Sigmoid colon (tissue), 7 donors: ENCODE measurements at places on chromosomes 11 and 22. TPM values are rescaled to one million over a fixed set of nuclear protein-coding genes. Genes with fewer than 3 reads are reported as not detected.

- no peak for DNase-seq
- H3K36me3 ChIP-seq = peaks cover 4% of the 10 kb centered on the region
- no peak overlapping the region for H3K4me3 ChIP-seq
- H3K27me3 ChIP-seq = no peaks in the 10 kb centered on the region
Measured at GRCh38 chr11:94806419-94806818, 38.3 kb downstream of the AMOTL1 start.

DNA sequence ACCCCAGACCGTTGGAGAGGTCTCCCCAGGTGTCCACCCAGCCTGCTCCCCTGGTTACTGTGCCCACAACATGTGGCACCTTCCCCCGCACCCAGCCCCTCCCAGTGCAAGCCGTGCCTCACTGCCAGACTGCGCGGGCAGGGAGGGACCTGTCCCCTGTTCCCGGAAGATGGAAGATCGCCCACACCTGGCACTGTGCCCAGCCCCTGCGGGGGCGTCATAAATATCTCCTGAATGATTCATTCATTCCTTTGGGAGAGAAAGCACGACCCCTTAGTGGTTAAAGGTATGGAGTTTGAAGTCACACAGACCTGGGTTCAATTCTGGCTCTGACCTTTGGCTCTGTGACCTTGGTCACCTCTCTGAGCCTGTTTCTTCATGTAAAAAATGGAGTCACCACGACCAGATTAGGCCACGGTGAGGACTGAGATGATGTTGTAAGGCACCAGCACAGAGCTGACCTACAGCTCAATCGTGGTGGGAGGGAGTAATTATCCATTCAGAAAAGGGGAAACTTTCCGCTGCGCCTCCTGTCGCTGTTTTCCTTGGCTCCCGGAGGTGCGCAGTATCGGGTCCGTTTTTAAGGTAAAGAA is 497 bp upstream of the SYT12 start:
- peak overlapping the region; percentile 44 for H3K4me3 ChIP-seq
- no peak for DNase-seq
- H3K27me3 ChIP-seq = peaks cover 40% of the 10 kb centered on the region
- H3K36me3 ChIP-seq = no peaks in the 10 kb centered on the region

DNA sequence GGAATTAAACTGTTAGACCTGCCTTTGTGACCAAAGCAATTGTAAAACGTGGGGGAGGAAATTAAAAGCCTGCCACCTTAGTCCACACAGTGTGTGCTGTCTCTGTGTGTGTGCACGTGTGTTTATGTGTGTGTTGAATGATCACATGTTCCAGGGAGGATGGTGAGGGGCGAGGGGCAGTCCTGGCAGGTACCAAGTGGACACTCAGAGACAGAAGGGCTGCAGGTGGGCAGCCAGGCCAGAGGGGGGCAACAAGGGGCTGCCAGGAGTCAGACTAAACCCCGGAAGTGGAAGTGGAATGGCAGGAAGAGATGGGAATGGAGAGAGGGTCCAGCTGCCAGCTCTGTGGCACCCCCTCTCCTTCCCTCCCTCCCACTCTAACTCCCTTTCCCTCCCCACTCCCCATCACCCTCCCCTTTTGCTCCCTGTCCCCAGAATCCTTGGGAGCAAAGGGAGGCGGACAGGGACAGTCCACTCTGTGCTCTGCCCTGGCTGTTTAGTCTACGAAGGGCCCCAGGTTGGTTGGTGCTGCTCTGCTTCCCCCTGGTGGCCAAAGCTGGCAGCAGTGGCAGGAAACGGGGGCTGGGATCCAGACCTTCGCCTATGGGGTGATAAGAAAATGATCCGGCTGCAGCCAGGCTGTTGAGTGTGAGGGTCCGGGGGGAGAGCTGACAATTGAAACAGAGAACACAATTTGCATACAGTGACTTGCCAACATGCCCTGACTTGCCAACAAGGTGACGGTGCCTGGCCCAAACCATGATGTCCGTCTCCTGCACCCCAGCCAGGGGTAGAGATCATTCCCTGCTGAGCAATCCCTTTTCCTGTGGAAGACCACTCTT is 24.4 kb downstream of the P2RY2 start:
- H3K27ac ChIP-seq = no peak overlapping the region
- no peaks in the 10 kb centered on the region for H3K36me3 ChIP-seq
- H3K4me1 ChIP-seq = no peaks in the 10 kb centered on the region
- H3K27me3 ChIP-seq = no peaks in the 10 kb centered on the region

DNA sequence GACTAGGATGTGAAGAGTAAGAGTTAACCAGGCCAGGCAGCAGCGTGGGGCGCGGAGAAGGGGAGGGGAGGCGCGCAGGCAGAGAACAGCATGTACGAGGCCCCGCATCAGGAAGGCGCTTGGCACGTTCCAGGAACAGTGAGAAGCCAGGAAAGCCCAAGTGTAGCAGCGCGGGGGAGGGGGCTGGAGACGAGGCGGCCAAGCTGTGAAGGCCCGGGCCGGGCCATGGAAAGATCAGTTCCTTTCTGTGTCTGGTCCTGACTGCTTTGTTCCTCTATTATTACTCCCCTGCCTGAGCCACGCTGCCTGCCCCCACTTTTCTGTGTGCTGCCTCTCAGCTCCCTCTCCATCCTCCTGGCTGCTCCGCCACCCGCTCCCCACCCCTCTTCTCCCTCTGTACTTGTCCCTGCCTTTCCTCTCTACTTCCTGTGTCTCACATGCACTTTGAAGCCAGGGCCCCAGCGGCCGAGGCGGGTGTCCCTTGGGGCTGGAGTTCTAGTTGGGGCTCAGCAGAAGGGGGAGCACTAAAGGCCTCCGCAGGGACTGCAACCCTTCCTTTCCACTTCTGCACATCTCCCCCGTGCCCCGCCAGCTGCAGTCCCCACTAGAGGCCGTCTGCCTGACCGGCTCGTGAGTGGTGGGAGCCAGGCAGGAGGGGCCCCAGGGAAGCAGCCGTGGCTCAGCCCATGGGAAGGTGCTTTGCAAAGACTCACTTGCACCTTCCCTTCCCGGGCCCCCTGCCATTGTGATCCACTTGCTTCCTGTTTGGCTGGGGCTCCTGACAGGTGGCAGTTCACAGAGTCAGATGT is 63.7 kb downstream of the PRDM11 start:
- H3K36me3 ChIP-seq = peaks cover 20% of the 10 kb centered on the region
- peak overlapping the region; percentile 87 for H3K27ac ChIP-seq
- H3K4me1 ChIP-seq = peaks cover 46% of the 10 kb centered on the region
- H3K27me3 ChIP-seq = no peaks in the 10 kb centered on the region

DNA sequence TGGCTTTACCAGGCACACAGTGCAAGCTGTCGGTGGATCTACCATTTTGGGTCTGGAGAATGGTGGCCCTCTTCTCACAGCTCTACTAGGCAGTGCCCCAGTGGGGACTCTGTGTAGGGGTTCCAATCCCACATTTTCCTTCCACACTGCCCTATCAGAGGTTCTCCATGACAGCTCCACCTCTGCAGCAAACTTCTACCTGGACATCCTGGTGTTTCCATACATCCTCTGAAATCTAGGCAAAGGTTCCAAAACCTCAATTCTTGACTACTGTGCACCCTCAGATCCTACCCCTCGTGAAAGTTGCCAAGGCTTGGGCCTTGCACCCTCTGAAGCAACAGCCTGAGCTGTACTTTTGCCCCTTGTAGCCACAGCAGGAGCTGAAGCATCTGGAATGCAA is 108.1 kb downstream of the SOX6 start:
- no peaks in the 10 kb centered on the region for H3K27me3 ChIP-seq
- H3K4me3 ChIP-seq = no peak overlapping the region
- H3K27ac ChIP-seq = no peak overlapping the region
- H3K4me1 ChIP-seq = no peaks in the 10 kb centered on the region
- H3K36me3 ChIP-seq = no peaks in the 10 kb centered on the region
- peak; percentile 46 for DNase-seq

- no peaks in the 10 kb centered on the region for H3K4me1 ChIP-seq
- H3K27me3 ChIP-seq = no peaks in the 10 kb centered on the region
- H3K4me3 ChIP-seq = no peak overlapping the region
- no peak overlapping the region for H3K27ac ChIP-seq
- no peak for DNase-seq
- H3K36me3 ChIP-seq = no peaks in the 10 kb centered on the region
Measured at GRCh38 chr11:76287227-76287626, 80.9 kb upstream of the WNT11 start.

GRCh38 chr22:30773919-30774318 is 79.2 kb downstream of the OSBP2 start:
- DNase-seq = no peak
- H3K27ac ChIP-seq = no peak overlapping the region
- no peaks in the 10 kb centered on the region for H3K27me3 ChIP-seq
- no peaks in the 10 kb centered on the region for H3K36me3 ChIP-seq
- no peaks in the 10 kb centered on the region for H3K4me1 ChIP-seq

GRCh38 chr11:24705474-24705873 is 208.6 kb downstream of the LUZP2 start:
- no peaks in the 10 kb centered on the region for H3K36me3 ChIP-seq
- DNase-seq = no peak
- H3K27ac ChIP-seq = no peak overlapping the region
- H3K4me1 ChIP-seq = no peaks in the 10 kb centered on the region
- no peaks in the 10 kb centered on the region for H3K27me3 ChIP-seq
- no peak overlapping the region for H3K4me3 ChIP-seq

GRCh38 chr22:29031227-29032011 is 30.2 kb downstream of the C22orf31 start:
- H3K4me1 ChIP-seq = peaks cover 31% of the 10 kb centered on the region
- no peaks in the 10 kb centered on the region for H3K36me3 ChIP-seq
- peak overlapping the region; percentile 30 for H3K4me3 ChIP-seq
- no peaks in the 10 kb centered on the region for H3K27me3 ChIP-seq
- H3K27ac ChIP-seq = peak overlapping the region; percentile 84

GRCh38 chr11:74671520-74672196 is 59.6 kb downstream of the CHRDL2 start:
- no peaks in the 10 kb centered on the region for H3K36me3 ChIP-seq
- DNase-seq = no peak
- peak overlapping the region; percentile 87 for H3K27ac ChIP-seq
- no peaks in the 10 kb centered on the region for H3K27me3 ChIP-seq
- H3K4me1 ChIP-seq = peaks cover 3% of the 10 kb centered on the region
- no peak overlapping the region for H3K4me3 ChIP-seq

DNA sequence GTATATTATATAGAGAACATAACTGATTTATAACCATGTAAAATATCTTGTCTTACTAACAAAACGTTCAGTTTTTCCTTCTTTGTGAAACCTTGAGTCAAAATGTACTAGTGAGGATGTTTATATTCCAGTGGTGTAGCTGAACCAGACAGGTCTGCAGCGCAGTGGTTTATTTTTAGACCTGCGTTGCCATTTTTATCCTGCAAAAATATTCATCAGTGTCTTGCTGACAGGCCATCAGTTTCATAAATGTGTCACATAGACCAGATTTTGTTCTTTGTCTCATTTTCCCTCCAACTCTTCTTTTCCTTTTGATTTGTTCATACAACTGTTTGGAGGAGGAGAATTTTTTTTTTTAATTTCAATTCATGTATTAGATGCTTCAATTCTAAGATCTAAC is 43.1 kb downstream of the HSD17B12 start:
- H3K4me3 ChIP-seq = no peak overlapping the region
- H3K27me3 ChIP-seq = no peaks in the 10 kb centered on the region
- DNase-seq = no peak
- no peak overlapping the region for H3K27ac ChIP-seq
- H3K4me1 ChIP-seq = no peaks in the 10 kb centered on the region

DNA sequence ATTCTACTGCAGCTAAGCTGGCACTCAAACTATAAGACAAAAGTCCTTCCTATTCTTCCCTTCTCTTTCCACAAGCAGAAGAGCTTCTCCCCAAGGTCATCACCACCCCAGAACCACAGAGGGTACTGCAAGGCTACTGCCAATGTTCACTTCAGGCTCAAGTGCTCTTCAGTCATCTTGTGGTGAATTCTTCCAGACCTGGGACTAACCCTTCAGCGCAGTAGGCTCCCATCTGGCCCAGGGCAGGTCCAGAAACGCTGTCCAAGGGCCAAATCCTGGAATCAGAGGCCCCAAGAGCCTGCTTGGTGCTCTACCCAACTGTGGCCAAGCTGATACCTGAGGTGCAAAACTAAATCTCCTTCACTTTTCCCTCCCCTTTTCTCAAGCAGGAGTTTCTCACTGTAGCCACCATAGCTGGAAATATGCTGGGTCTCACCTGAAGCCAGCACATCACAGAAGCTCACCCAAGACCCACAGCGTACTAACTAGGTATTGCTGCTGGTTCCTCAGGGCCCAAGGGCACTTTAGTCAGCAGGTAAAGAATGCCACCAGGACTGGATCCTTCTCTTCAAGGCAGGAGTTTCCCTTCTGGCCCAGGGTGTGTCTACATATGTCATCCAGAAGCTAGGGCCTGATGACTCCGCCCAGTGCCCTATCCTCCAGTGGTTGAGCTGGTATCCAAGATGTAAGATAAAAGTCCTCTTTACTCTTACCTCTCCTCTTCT is 27.8 kb downstream of the FCHSD2 start:
- DNase-seq = no peak
- H3K4me1 ChIP-seq = no peaks in the 10 kb centered on the region
- H3K36me3 ChIP-seq = no peaks in the 10 kb centered on the region
- H3K4me3 ChIP-seq = no peak overlapping the region
- no peaks in the 10 kb centered on the region for H3K27me3 ChIP-seq

DNA sequence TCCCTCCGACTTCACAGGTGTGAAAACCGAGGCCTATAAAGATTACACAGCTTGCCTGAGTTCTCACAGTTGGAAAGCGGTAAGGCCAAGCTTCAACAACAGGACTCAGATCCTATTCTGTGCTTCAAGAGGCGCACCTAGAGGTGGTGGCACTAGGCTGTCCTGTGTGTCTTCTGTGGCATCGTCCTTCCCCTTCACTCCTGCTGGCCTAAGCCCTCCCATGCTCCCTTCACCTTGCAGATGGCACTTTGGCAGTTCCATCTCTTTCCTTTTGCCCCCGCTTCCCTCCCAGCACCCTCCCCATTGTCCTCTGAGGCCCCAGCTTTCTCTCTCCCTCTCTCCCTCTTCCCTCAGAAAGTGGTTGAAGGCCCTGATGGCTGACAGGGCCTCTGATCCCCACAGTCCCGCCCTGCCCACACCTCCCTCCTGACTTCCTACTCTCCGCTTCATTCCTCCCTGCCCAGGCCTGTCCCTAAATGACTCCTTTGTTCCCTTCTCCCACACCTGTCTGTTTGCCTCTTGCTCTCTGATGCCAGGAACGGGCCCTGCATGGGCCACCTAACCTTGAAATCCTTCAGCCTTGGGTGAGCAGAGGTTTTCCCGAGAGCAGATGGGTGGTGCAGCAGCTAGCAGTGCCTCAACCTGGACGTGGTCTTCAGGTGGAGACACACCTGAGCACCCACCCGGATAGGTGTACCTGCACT is 5.8 kb downstream of the TRIM29 start:
- no peak overlapping the region for H3K4me3 ChIP-seq
- no peaks in the 10 kb centered on the region for H3K36me3 ChIP-seq
- DNase-seq = peak; percentile 54
- H3K27ac ChIP-seq = no peak overlapping the region
- H3K27me3 ChIP-seq = no peaks in the 10 kb centered on the region

GRCh38 chr11:91795139-91795887 is 429.3 kb upstream of the FAT3 start:
- peaks cover 6% of the 10 kb centered on the region for H3K4me1 ChIP-seq
- H3K36me3 ChIP-seq = no peaks in the 10 kb centered on the region
- DNase-seq = no peak
- H3K27me3 ChIP-seq = no peaks in the 10 kb centered on the region

- H3K27me3 ChIP-seq = peaks cover 27% of the 10 kb centered on the region
- H3K4me1 ChIP-seq = peaks cover 6% of the 10 kb centered on the region
- DNase-seq = no peak
- H3K36me3 ChIP-seq = no peaks in the 10 kb centered on the region
- no peak within 1 kb of the TSS for H3K4me3 ChIP-seq
Measured at GRCh38 chr11:69818603-69819441, at the start of gene FGF3. Gene FGF3 (minus strand): TSS chr11:69819416. CDS start chr11:69818933, 483 bp downstream.

- H3K36me3 ChIP-seq = peaks cover 8% of the 10 kb centered on the region
- H3K4me1 ChIP-seq = peaks cover 14% of the 10 kb centered on the region
- peak overlapping the region; percentile 30 for H3K4me3 ChIP-seq
- no peaks in the 10 kb centered on the region for H3K27me3 ChIP-seq
Measured at GRCh38 chr11:469684-470560, 19.8 kb downstream of the PTDSS2 start.

KRTAP5-1 gene
- not detected for total RNA-seq

ZBTB16 gene
- total RNA-seq = 110 TPM

INS gene
- not detected for total RNA-seq

DENND6B gene
- 2.3 TPM for total RNA-seq

FREY1 gene
- total RNA-seq = not detected

TUB gene
- total RNA-seq = 7.5 TPM
